ENCODE measurements at places on chromosomes 16 and 17.

DNA sequence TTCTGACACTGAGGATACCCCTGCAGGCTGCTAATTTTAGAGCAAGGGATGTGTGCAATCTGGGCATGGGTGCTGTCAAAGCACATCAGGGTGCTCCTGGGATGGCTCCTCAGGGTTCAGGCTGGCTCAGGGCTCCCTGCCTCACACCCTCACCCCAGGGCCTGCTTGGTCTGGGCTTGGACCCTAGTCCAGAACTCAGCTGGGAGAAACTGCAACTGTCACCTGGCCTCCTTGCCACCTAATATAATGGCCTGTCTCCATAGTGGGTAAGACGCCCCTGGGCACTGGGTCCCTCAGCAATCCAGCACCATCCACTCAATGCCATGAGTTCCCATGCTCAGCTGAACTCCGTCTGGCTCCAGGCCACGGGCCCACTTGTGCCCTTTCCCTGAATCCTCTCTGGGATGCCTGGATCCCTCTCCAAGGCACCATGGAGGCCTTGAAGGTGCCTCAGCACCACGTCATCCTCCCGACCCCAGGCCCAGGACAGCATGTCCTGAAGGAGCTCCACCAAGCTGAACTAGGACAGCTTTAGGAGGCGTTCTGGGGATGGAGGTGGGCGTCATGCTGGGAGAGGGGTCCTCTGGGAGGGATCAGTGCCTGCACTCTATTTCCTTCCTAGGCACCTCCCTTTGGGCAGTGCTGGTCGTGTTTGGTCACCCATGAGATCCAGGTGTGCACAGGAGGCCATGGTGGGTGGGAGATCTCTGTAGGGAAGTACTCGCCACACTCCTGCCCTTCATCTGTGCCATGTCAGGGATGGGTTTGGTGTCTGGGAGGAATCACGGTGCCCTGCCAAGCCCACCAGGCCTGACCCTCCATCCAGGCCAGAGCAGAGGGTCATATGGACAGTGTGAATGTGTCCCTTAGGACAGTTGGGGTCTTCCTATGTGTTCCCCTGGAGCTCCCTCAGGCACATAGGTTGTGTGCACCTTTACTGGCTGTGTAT is 1688.4 kb downstream of the TP53TG3F start:
- DNase-seq, result no peak

DNA sequence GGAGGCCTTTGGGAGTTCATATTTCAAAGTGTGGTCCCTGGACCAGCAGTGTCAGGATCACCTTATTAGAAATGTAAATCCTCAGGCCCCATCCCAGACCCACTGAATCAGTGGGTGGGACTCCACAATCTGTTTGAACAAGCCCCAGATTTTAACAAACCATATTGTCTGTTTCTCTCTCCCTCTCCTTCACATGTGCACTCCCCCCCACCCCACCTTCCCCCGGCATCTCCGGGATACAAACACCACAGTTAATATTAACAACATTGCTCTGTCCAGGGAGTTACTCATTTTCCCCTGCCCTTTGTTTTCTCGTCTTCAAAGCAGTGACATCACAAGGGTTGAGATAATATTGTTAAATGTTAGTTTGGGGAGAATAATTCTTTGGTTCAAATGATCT is 127.3 kb downstream of the KATNIP start:
- DNase-seq, result no peak

DNA sequence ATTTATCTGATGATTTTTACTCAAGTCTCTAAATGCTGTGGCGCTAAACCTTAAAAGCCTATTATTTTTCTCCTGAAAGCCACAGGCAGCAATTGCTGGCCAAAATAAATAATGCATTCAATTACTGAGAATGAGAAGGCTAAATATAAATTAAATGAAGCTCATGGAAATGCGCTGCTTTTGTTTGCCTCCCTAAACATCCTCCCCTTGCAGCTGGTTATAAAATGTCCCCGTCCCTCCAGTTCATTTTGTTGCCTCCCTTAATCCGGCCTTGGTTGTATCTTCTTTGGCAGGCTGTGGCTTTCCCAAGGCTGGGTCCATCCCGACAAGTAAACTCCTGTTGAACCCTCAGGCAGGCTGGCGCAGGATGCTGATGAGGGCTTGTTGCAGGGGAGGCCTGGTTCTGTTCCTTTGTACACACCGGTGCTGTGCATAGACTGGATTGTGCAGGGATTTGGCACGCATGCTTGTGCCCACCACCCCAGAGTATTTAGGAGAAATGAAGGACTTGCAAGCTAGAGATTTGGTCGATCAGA is 62.7 kb downstream of the KNOP1 start:
- no peak for DNase-seq

DNA sequence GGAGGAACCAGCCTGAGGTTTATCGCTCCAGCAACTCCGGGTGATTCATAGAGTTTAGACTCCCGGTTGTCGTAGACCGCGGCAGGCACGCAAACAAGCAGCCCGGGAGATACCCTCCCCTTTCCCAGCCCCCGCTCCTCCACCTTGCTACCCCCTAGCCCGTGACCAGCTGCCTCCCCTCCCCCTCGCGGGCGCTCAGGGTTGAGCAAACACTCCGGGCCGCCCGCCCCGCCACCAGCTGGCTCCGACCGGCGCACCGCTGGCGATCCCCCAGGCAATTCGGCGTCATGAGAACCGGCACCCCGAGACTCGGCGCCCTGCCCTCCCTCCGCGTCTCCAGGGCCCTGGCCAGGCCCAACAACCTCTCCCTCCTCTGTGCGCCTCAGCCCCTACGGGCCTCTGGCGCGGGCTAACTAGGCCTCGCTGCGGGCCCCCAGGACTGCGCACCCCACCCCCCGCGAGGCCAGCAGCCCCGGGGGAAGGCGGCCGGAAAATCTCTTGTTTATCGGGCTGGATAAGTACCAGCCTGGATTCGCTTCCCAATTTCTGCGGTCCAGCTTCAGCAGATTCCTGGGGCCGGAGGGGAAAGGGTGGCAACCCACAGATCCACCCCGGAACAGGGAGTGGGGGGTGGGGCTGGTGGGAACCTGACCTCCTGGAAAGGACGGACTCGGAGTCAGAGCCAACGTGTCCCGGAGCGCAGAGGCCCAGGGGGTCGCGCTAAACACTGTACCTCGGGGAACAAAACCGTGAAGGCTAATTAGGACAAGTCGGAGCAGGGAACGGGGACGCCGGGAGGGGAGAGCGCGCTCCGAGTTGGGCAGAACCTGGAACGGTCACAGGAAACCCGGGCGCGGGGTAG is 951 bp upstream of the GPRC5C start:
- peak; percentile 18 for DNase-seq

DNA sequence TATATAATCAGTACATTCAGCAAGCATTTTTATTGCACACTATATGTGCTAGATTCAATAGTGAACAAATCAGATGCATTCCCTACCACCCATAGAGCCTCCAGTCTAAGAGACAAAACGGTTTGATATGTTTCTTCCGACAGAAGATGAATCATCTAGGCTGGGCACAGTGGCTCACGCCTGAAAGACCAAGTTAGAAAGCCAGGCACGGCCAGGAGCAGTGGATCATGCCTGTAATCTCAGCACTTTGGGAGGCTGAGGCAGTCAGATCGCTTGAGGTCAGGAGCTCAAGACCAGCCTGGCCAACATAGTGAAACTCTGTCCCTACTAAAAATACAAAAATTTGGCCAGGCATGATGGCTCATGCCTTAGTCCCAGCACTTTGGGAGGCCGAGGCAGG is 18.3 kb upstream of the COPRS start:
- DNase-seq, result no peak

DNA sequence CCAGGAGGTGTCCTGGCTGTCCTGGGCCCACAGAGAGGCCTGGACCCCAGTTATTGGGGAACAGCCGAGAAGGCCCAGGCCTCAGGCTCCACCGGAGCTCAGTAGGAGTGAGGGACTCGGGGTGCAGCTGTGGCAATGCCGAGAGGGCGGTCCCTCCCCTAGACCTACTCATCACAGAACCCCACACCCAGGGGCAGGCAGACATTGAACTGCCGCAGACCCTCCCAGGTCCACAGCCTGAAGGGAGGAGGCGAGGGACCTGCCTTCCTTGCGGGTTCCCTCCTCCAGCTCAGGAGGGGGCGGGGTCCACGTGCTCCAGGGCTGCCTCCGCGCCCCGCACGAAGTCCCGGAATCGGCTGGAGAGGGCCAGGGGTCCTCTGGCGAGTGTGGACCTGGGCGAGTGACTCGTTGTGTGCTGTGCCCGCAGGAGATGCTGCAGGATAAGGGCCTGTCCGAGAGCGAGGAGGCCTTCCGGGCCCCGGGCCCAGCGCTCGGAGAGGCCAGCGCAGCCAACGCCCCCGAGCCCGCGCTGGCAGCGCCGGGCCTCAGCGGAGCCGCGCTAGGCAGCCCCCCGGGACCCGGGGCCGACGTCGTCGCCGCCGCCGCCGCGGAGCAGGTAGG is 3.9 kb downstream of the TBX4 start:
- no peak for DNase-seq
